Hepatocyte (in vitro differentiated cells): ENCODE measurements at places on chromosomes 1 and 21. TPM values are rescaled to one million over a fixed set of nuclear protein-coding genes. Genes with fewer than 3 reads are reported as not detected.
A peak's percentile ranks its signal among the peaks of the same experiment; 100 is the strongest.

The ITLN2 gene
- 1.3 and 1.4 TPM in 2 replicates for total RNA-seq

The DYRK3 gene
- 4.6 and 6.2 TPM in 2 replicates for total RNA-seq

The HOOK1 gene
- 33.0 and 36.8 TPM in 2 replicates for total RNA-seq

The SYT6 gene
- total RNA-seq, result 1.2 and 2.2 TPM in 2 replicates

The PPIAL4G gene
- 0.07 TPM in 1 of 2 replicates, not detected in the other for total RNA-seq

The NRAS gene
- 79.4 and 81.6 TPM in 2 replicates for total RNA-seq

The GUCA2A gene
- 6.5 and 13.5 TPM in 2 replicates for total RNA-seq

- no peak for DNase-seq
Observed at GRCh38 chr1:51328926-51329325, 1.4 kb downstream of the TTC39A start.

GRCh38 chr1:173255214-173255813, 48.2 kb upstream of the TNFSF4 start:
- peak; percentile 33 for DNase-seq

- no peak for DNase-seq
Observed at GRCh38 chr1:156887317-156887716, 6.2 kb upstream of the PEAR1 start.

DNA sequence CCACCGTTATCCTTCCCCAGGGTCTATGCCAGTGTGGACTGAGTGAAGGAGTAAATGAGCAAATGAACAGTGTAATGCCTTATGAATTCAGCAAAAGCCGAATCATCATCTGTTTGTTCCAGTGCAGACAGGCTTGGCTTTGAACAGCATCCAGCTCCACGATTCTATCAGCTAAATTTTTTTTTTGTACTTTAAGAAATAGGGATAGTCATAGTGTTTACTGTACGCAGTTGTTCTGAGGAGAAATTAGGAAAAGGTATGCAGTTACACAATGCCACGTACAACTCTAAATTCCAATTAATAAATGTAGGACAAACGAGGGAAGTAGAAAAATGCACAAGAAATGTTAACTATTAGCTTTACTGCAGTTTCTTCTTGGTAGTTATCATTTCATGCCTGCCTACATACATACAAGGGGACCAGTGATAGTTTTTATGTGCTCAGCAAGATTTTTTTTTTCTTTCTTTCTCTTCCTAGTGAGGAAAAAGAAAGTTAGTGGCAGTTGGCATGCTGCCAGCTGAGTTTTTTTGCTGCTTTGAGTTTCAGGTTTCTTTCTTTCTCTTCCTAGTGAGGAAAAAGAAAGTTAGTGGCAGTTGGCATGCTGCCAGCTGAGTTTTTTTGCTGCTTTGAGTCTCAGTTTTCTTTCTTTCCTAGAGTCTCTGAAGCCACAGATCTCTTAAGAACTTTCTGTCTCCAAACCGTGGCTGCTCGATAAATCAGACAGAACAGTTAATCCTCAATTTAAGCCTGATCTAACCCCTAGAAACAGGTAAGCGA, at the start of gene IFI44L:
Gene IFI44L, plus strand, starts transcription at position 646 of the 777 bp plus-strand sequence. CDS start 7,468 bp downstream, outside the sequence.
- DNase-seq, result no peak

- DNase-seq, result peak; percentile 54
Observed at GRCh38 chr21:33411949-33412430, 8.8 kb downstream of the IFNGR2 start.

DNA sequence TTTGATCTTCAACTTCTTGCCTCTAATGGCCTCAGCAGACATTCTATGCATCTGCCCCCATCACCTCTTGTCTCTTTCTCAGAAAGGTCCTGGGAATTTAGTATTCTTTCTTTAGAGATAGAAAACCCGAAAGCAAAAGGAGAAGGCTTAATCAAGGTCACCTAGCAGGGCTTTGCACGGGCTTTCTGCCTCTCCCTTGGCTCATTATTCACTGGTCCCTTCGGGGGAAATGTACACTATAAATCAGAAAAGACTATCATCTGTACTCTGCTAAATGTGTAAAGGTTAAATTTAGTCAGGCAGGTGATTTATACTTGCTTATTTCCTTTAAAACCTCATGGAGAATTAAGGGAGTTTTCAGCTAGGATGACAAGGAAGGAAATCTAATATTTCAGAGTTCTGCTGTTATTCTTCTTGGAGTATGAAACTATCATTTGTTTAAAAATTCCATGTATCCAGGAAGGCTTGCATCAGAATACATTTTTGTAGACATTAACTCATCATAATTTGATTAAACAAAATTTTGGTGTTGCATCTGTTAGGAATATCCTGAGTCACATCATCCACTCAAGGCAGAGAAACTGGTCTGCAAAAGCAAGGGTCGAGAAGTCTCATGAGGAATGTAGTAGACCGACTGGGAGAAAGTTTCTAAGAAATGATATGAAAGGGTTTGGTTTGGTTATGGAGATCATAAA, 124.6 kb downstream of the GABPA start:
- DNase-seq, result no peak

- peak; percentile 55 for DNase-seq
Observed at GRCh38 chr1:153490272-153491051, 30.0 kb upstream of the S100A7 start.

DNA sequence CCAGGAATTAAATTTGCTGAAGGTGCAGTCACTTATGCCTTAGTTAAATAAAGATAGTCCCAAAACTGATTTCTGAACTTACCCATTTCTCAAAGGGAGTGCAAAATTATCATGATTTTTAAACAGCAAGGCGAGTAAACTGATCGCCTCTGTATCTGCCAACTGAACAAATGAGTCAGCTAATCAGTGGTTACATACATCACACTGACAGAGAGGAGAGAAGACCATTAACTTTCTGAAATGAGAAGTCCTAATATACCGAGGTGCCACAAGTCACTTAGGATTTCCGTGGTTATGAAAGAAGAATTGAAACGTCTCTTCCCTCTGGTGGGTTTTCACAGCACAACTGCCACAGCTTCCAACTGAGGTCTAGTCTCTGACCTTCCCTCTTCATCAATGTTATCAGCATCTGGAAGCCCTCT, 400.7 kb downstream of the SMYD3 start:
- no peak for DNase-seq

DNA sequence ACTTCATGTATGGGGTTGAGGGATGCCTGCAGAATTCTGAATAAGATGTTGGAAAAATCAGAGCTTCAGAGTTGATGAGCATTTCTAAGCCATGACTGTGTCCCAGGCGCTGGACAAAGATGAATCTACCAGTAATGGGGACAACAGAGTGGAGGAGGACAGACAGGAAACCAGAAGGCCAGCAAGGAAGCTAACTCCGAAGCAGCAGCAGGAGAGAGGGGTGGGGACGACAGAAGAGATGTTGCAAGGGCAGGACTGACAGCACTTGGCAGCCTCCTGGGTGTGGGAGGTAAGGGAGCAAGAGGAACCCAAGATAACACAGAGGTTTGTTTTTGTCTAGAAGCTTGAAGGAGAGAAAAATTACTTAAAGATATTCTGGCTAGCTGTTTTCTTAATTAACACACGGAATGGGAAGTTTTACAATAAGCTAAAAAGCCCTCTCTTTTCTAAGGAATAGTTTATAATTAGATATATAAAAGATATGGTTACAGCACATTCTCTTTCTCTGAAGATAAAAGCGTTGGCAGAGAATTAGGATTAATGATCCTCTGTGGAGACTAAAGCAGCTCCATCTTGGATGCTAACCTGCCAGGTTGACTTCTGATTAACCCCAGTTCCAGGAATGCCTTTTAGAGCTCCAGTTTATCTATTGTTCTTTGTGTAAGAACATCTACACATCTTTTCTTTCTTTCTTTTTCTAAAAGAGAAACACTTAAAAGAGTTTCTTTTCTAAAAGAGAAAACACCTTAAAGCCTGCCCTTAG, 92.7 kb downstream of the TENT5C start:
- no peak for DNase-seq

- DNase-seq, result no peak
Observed at GRCh38 chr1:57348921-57349320, 74.9 kb downstream of the DAB1 start.

GRCh38 chr1:180123463-180123936, 31.2 kb upstream of the QSOX1 start:
- no peak for DNase-seq

- no peak for DNase-seq
Observed at GRCh38 chr1:29704430-29704829, 468.1 kb downstream of the PTPRU start.

- no peak for DNase-seq
Observed at GRCh38 chr1:74822851-74823401, 90.0 kb downstream of the TYW3 start.

DNA sequence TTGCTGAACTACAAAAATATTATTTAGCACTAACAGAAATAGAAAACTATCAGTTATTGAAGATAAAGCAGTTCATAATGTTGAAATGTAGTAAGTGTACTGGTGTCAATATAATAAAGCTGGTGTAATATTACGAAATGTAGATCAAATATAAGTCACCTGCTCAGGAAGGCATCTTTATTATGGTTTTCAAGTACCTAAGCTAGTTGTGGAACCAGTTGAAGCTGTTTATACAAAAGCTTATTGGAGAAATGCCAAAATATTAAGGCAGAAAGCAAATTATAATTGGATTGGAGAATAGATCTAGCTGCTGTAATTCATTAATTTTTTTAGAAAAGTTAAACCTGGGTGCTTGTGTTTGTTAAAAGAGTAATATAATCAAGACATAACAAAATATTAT, 6.2 kb upstream of the MARK1 start:
- no peak for DNase-seq
